ENCODE measurements at places on chromosomes 13 and 19.
A peak's percentile ranks its signal among the peaks of the same experiment; 100 is the strongest.

- peak; percentile 55 for DNase-seq
Measured at GRCh38 chr19:18418483-18419194, 559 bp upstream of the SSBP4 start.

GRCh38 chr19:3159565-3159964 is 19.0 kb upstream of the S1PR4 start:
- no peak for DNase-seq

- DNase-seq, result no peak
Measured at GRCh38 chr19:38324431-38324830, 4.8 kb downstream of the KCNK6 start.

DNA sequence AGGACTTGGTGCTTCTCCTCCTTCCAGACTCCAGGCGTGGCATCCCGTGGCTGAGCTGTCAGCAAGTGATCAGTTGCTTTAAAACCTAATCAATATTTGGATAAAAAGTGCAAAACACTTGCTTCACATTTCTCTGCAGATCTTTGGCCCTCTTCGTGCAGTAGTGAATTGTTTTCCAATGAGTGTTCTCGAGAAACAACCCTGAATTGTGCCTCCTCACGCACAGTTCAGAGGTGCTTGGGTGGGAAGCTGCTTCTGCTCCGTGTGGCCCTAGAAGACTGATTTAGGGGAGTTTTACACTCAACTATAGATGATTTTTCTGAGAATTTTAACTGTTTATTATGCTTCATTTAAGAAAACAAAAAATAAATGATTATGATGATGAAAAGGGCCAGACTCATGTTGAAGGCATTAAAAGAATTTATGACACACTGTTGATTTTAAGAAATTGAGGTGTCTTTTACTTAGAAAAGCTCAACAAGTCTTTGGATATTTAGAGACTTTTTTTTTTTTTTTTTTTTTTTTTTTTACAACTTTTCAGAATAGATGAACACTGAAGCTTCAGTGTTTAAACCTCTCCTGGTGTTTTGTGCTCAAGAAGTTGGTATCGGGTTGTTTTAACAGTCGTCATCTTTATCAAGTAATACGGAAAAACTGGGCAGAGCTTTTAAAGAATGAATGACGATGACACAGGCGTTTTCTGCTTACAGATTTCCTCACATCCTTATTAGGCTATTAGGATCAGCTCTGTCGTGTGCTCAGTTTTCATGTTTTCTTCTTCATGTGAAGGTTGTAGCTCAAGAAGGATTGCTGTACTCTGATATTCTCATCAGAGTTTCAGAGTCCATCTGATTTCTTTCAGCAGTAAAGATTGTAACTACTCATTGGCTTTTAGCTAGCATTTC is 39.5 kb upstream of the TEX29 start:
- DNase-seq, result no peak
